ENCODE measurements at places on chromosomes 7 and 10. TPM values are rescaled to one million over a fixed set of nuclear protein-coding genes. Genes with fewer than 3 reads are reported as not detected.

Gene SORCS3
- total RNA-seq, result under 0.01 TPM

Gene ZEB1
- 28.2 TPM for total RNA-seq

Gene FBXL13
- total RNA-seq, result 4.2 TPM

Gene INA
- total RNA-seq, result not detected

Gene TMEM270
- total RNA-seq, result not detected

GRCh38 chr10:85544956-85545355 lies 821.6 kb downstream of the GRID1 start:
- no peak for DNase-seq

- no peak for DNase-seq
These were observed 11.8 kb downstream of the ZKSCAN1 start for GRCh38 chr7:100027197-100027596.

DNA sequence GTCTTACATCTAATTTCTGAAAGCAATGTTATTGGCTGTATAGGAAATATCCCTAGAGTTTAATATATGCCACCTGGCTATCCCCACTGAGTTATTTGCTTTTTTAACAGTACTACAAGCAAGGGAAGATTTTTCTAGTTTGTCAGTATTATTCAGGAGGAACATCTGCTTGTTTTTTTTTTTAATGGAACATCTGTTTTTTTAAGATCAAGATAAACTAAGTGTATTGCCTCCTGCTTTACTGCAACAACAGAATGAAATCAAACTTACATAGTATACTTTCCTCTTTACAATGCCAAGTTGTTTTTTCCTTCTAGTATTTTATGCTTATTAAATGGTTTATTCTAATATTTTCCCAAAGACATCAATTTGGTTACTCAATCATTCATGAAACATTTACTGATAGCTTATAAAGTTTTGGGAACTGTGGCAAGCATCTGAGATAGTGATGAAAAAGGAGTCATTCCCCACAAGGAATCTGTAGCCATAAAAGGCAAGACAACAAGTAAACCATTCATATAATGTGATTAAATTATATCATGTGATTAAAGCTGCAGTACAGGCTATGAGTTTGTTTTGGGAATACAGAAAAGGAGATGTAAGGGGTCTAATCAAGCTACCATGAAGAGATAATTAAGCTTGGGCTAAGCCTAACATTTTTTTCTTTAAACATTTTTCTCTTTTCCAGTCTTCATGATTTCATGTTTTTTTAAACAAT lies 17.4 kb downstream of the MTPN start:
- DNase-seq, result no peak

DNA sequence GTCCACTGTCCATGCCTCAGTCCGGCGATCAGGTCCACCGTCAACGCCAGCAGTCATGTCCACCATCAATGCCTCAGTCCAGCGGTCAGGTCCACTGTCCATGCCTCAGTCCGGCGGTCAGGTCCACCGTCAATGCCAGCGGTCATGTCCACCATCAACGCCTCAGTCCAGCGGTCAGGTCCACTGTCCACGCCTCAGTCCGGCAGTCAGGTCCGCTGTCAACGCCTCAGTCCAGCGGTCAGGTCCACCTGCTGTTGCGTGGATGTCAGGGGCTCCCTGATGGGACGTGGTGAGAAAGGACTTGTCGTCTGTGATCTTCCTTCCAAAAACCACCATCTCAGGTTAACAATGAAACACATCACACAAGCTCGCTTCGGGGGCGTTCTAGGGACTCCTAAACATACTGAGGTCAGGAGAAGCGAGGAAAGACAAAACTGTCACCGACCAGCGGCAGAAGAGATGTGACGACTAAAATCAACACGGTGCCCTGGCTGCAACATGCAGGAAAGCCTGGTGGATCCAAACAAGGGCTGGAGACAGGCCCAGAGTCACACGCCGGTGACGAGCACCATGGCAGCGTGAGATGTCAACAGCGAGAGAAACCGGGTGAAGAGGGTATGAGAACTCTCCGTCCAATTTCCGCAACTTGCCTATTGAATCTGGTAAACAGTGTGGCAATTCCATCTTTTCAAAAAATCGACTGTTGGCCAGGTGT lies 264.2 kb downstream of the MAD1L1 start:
- DNase-seq, result no peak

- DNase-seq, result no peak
These were observed 826.7 kb downstream of the TYW1 start for GRCh38 chr7:67823345-67823744.

DNA sequence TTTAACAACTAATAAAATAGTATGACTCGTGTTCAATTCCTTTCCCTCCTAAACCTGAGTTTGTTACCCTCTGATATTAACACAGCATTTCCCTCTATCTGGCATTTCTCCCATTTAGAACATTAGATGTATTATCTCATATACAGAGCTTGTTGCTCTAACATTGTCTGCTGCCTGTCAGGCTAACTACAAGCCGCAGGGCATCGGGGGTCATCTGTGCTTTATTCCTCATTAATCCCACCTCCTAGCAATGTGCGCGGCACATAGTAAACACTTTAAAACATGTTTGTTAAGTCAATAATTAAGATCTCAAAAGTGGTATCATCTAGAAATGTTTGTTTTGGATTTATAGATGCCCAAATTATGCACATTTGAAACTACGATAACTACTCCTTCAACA lies 52.9 kb upstream of the NEBL start:
- DNase-seq, result no peak

DNA sequence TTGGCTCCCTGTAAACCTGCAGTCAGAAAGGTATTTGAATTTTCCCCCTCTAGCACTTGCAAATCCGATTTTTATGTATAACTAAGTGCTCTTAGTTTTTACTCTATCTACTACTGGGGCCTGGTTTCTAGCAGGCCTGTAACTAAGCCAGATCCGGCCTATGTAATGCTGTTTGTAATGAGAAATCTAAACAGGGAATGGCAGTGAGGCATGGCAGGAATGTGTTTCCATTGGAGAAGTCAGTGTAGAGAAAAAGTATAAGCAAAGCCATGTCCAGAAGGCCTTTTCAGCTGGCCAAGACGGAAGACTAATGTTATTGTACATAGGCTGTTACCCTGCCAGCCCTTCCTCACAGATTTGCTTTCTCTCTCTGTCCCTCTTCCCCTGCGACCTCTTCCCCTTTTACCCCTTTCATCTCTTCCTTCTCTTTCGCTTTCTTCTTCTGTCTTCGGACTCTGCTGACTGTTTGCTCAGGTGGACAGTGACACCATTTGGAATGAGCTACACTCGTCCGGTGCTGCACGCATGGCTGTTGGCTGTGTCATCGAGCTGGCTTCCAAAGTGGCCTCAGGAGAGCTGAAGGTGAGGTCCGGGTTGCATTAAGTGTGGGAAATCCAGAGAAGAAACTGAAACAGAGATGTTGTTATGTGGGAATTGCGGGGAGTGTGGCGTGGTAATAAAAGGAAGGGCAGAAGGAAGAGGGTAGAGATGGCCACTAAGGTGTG lies 297.5 kb downstream of the HDAC9 start:
- no peak for DNase-seq

- no peak for DNase-seq
These were observed 659.8 kb upstream of the FOXK1 start for GRCh38 chr7:4022265-4022664.

GRCh38 chr7:44291733-44292419 lies 33.5 kb downstream of the CAMK2B start:
- no peak for DNase-seq

DNA sequence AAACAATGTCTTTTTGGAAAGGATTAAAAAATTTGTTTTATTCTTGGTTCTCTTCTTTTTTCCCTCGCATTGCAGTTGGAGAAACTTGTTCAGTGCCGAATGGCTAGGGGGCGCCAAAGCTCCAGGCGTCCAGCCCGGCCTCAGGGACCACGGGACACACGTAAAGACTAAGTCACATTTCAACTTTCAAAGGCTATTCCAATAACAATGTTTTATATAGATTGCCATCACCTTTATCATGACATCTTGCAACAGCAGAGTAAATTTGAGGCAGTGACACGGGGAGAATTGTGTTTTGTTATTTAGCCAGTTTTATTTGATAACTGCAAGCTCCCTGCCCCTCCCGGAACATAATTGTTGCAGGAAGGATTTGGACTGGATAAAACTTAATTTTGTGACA lies 2.2 kb upstream of the IGFBP3 start:
- DNase-seq, result peak; percentile 75

- no peak for DNase-seq
These were observed 8.4 kb downstream of the MRPL43 start for GRCh38 chr10:100978901-100979195.

DNA sequence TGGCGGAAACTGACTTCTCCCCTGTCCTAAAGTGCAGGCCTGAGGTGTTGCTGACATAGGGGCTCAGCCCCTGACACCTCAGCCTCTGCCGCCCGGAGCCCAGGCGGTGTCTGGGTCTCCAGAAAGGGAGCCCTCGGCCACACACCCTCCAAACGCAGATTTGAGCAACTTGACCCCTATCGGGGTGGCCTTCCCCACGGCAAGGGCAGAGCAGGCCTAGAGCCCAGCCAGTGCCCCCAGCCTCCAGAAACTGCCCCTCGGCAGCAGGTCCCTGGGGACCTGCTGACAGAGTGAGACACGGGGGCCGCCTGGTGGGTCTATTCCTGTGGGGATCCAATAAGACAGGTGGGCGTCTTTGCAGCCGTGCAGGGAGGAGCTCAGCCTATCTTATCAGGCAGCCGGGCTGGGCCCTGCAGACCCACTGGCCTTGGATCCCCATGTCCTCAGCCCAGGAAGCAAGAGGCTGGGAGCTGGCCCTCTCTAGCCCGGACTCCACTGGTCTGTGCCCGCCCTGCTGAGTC lies 11.0 kb downstream of the TMEM184A start:
- DNase-seq, result no peak

GRCh38 chr7:152572101-152572500 lies 103.8 kb downstream of the XRCC2 start:
- no peak for DNase-seq

DNA sequence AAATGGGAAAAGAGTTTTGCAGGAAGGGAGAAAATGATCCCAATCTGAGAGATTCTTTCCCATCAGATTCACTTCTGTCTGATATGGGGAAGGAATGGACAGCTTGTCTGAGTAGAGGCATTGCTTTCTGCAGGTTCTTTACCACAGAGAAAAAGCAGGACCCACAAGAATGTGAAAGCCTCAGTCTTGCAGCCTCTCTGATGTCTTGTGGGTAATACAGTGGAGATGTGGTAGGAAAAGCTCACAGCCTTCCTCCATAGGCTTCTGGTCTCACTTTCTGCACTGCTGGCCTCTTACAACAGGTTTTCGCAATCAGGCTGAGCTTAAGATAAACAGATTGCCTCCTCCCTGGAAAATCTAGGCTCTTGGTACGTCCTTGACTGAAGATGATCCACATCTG lies 551 bp downstream of the IFIT1 start:
- no peak for DNase-seq

- no peak for DNase-seq
These were observed 176.5 kb upstream of the FRMD4A start for GRCh38 chr10:14507176-14507575.

DNA sequence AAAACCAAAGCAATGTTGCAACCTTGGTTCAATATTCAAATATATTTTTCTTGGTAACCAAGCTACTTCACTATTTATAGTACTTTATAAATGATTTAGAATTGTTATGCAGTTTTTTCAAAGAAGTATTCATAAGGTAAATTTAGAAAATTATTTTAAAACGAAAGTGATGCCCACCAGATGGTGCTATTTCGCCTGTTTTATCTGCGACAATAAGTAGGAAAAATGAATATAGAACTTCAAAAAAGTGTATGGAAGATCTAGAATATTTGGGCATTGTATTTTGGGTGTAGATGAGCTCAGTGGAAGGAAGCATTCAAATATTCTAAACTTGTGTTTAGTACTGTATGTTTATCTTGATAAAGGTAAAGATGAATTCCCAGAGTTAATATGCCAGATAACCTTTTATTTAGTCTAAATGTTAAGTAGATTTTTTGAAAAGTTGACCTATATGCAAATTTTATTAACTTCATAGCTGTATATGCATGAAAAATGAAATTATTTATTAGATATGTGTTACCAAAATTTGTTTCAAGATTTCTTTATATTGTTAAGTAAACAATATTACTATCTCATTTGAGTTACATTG lies 93.2 kb downstream of the ADK start:
- DNase-seq, result no peak

Measured in breast epithelium (tissue), 4 donors.